ENCODE measurements at places on chromosomes 11 and 22.

GRCh38 chr11:65416841-65417701, 5.5 kb upstream of the NEAT1 start:
- DNase-seq = no peak

DNA sequence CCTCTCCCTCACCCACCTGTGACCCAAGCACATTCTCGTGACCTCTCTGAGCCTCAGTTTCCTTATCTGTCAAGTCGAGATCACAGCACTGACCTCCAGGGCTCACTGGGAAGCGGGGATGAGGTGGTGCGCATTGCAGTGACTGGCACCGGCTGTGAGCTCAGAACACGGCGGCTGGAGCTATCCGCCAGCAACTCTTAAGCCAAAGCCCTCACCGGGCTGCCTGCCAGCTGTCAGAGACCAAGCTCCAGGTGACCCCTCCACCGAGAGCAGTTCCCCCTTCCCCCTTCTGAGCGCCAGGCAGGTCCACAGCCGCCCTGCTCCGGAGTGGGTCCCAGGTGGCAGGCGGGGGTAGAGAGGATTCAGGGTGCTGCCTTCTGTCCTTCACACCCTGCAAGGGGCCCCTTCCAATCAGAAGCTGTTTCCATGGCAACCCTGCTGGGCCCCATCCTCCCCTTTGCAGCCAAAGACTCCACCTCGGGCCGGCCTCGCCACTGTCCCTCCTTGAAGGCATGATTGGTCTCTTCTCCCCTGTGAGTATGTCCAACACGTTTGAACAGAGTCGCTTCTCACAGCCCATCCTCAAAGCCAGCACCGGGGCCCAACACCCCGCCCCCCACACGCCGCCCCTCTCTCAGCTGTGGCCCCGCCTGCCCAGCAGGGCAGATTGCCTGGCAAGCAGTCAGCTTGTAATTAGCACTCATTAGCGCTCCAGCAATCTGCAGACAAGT, 98.7 kb downstream of the WNT7B start:
- no peak for DNase-seq

- no peak for DNase-seq
Observed at GRCh38 chr11:132408877-132409276, 1038.5 kb downstream of the NTM start.

- no peak for DNase-seq
Observed at GRCh38 chr22:17258015-17258787, 39.0 kb upstream of the ADA2 start.

- no peak for DNase-seq
Observed at GRCh38 chr22:21710156-21710555, 25.4 kb downstream of the YPEL1 start.

GRCh38 chr11:116525961-116526495, 246.8 kb downstream of the BUD13 start:
- no peak for DNase-seq

DNA sequence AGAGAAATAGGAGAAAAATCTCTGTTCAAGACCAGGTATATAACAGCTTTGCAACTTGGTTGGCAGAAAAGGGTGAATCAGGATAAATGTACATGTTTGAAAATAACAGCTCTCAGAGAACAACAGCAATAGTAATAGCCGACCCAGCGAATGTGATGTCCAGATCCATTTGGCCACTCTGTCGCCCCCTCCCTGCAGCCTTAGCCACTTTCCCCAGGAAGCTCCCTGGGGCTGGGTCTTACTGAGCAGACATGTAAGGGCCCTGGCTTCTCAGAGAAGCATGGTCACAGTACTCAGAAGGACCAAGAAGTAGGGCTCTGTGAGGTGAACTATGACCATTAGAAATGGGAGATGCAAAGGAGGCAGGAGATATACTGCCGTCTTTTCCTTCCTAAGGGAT, 154.1 kb upstream of the SNX19 start:
- DNase-seq = no peak

DNA sequence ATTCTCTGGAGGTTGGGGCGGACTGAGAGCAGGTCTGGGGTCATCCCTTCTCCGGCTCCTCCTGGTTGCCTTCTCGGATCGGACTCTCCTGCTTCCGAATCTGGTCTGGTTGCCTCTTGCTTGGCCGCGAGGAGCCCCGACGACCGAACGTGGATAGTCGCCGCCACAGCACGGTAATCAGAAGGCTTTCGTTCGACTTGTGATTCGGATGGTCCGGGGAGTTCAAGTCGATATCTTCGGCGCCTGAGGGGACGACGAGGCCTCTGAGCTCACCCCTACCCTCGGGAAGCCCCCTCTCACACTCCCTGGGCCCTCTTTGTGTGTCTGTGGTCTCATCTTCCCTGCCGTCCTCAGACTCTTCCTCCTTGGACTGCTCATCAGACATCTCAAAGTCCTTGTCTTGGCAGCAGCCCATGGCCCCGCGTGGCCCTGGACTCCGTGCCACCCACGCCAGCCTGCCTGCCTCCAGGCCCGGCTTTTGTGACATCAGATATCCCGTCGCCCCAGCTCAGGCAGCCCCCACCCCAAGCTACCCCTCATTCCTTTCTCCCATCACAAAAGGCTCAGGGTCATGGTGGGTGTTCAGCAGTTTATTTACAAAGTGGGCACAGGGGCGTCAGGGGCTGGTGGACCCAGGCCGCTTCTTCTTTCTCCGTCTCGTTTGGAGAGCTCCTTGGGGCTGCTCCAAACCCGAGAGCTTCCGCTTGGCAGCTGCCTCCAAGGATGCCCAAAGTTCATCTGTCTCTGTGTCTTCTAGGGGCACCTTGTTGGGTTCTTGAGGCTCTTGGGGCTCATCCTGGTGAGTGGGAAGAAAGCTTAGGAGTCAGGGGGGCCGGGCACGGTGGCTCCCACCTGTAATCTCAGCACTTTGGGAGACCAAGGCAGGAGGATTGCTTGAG, at the start of gene TEX54:
Gene TEX54, minus strand, starts transcription at position 506 of the 899 bp plus-strand sequence.
- no peak for DNase-seq

- DNase-seq = no peak
Observed at GRCh38 chr11:24514219-24514594, 17.4 kb downstream of the LUZP2 start.

- DNase-seq = no peak
Observed at GRCh38 chr11:78791964-78792363, 217.3 kb upstream of the NARS2 start.

DNA sequence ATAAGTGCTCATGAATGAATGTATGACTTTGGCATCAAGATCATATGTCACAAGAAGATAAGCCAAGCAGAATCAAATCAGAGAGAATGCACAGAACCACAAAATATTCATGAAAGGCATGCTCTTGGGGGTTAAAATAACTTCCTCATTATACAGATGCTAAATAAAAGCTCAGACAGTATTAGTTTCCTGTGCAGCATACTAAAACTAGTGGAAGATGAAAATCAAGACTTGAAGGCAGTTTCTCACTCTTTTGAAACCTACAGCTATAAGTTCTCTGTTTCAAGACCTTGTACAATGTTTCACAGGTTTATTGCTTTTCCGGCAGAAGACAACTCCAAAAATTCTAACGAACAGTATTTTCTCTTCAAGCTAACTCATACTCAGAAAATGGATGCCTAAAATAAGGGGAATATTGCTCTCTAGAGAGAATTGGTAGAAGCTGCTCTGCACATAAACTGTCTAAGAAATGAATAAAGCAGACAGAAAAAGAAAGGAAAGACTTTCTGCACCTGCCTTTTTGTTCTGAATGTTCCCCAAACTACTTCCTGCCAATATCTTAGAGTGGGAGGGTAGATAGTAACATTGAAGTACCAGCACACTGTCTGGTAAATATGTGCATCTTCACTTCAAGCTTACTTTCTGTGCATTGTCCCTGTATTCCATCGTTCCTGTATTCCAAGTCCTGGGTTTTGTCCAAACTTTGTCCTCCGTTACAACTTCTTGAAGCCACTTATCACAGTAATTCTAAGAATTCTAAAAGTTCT, 639.4 kb upstream of the FAT3 start:
- no peak for DNase-seq

GRCh38 chr22:28247667-28248363, 328.8 kb upstream of the PITPNB start:
- DNase-seq = no peak

GRCh38 chr22:49156662-49157285, 670.9 kb downstream of the BRD1 start:
- DNase-seq = no peak

DNA sequence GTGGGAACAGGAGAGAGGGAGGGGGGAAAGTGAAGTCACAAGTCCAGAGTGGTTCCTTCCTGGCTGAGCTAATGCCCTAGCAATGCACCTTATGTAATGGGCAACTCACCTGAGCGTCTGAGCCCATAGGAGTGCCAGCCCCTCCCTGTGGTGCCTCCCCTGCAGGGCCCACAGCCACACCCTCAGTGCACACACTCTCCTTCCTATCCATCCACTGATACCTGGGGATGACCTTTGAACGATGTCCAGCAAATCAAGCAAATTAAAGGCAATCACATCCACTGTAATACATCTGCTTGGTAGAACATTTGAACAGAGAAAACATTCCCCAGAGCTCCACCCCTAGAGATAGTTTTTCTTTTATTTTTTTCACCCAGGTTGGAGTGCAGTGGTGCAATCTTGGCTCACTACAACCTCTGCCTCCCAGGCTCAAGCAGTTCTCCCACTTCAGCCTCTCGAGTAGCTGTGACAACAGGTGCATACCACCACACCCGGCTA, 19.6 kb upstream of the MICAL2 start:
- no peak for DNase-seq

GRCh38 chr11:78025378-78025777, 2.3 kb upstream of the KCTD14 start:
- no peak for DNase-seq

GRCh38 chr22:43481568-43482317, 69.9 kb downstream of the MPPED1 start:
- no peak for DNase-seq

DNA sequence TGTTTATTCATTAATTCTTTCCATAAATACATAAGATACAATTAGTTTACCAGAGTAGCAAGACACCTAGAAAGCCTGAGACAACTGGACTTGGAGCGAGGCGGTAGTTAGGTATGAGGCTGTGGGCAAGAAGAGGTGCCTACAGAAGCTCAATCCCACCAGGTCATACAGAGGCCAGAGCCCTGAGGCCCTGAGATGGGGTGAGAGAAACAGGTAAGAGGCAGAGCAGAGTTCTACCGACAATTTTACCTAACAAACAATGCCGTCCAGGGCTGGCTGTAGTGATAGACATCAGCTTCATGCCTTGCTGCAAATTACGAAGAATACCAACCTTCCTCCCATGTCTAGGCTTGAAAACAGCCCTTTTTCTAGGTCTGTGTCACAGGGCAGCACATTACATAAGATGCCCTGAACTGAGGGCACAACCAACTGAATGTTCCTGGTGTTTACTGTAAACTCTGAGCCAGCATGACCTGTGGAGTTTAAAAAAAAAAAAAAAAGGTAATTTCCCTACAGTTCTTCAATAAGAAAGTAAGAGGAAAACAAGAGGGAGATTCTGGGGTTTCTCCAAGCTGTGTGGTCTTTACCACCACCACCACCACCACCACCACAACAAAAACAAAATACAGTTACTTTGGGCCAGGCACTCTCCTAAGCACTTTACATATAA, 105.8 kb downstream of the GAB2 start:
- DNase-seq = no peak

- no peak for DNase-seq
Observed at GRCh38 chr22:39297490-39298240, 21.8 kb downstream of the RPL3 start.

- no peak for DNase-seq
Observed at GRCh38 chr11:119533921-119534736, 111.2 kb upstream of the THY1 start.

DNA sequence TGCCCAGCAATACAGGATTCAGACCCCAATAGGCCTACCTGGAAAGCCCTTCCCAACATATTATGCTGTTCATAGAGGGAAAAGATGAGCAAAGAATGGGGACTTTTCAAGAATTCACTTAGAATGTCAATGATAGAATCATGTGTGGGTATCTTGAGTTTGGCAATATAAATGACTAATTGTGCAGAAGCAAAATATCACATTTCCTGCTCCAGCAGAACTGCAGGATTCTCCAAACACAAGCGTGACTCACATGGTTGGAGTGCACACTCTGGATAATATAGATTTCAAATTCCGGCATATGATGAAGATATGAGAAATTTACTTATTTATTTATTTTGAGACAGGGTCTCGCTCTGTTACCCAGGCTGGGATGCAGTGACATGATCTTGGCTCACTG, 12.5 kb upstream of the APOL5 start:
- DNase-seq = no peak

- DNase-seq = peak; percentile 83
Observed at GRCh38 chr11:8192896-8193209, 24.0 kb upstream of the RIC3 start.

DNA sequence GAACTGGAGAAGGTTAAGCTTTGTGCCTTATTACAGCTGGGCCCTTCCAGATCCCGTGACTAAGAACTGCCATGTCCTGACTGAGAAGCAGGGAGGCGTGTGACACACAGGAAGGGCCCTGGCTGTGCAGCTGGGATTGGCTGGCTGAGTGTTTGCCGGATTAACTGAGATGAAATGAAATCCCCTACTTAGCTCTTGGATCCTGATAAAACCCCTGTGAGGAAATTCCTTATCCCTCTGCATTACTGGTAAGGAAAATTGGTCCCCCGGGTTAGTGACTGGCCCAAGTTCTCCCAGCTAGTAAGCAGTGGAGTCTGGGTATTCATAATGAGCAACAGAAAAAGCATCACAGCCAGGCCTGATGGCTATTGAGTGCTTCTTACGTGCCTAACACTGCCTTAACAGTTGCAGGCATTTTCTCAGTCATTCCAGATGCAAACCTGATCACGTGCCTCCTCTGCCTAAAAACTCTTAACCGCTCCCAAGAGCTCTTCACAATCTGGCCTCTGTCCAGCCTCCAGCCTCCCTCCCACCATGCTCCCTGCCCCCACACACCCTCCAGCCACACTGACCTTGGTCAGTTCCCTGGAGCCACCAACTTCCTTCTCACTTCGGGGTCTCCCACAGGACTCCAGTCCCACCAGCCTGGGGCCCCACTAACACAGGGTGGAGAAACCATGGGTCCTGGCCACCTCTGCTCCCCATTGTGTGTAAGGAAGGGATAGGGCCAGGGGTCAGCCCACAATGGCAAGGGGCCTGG, 37.8 kb downstream of the ARRB1 start:
- DNase-seq = no peak

DNA sequence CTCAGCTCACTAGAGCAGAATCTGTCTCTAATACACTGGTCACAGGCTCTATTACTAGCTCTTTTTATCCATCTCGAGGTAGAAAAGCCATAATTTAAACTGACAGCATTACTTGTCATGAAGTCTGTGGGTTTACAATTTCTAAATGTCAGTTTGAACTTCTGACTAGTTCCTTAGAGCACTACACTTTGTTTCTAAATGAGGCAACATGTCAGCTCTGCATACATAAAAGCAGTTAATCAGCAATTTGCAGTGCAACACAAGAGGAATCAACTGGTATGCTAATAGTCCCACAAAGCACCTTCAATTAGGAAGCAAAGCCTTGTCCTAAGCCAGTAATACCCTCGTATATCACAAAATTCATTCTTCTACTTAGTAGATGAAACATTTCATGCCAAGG, 321.3 kb downstream of the TTC28 start:
- no peak for DNase-seq
